Activated CD4-positive, alpha-beta T cell treated with anti-CD3 and anti-CD28 coated beads, Interleukin-2, amount 10 ng/mL, durations not matched to agents 24 days and 14 days (primary cell): ENCODE measurements at places on chromosomes 5 and 9. TPM values are rescaled to one million over a fixed set of nuclear protein-coding genes. Genes with fewer than 3 reads are reported as not detected.

NMUR2 gene
- total RNA-seq: not detected in 2 replicates

GRCh38 chr9:109245310-109245897, 75.5 kb downstream of the EPB41L4B start:
- no peak for DNase-seq

- DNase-seq: no peak
Observed at GRCh38 chr9:37146410-37146809, 26.0 kb downstream of the ZCCHC7 start.

DNA sequence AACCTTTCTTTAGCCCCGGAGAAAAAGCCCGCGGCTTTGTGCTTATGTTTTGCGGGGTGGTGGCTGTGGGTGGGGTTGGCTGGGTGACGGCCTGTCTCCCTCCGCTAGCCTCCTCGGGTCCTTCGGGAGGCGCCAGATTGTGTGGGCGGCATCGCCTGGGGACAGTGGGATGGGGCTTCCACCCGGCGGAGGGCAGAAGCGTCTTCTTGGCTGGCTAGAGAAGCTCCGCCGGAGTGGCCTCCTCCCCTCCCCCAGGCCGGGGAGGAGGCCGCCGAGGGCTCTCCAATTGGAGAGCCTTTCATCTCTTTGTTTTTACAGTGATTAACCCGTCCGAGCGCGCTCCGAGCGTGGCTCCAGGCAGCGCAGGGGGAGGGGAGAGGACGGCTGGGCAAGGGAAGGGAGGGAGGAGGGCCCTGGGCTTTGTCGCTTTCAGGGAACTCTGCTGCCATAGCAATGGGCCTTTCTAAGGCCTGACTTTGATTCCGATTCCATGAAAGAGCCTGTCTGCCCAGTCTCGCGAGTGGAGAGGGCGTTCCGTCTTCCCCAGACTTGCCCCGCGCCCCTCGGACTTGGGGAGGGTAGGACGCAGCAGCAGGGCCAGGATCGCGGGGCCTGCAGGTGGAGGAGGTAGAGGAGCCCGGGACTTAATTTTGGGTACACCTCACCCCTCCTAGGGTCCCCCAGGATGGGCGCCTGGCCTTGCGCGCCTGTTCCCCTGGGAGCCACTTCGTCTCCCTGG, 36.7 kb upstream of the TIFAB start:
- DNase-seq: no peak

GPR150 gene
- total RNA-seq: 0.33 and 0.56 TPM in 2 replicates

DNA sequence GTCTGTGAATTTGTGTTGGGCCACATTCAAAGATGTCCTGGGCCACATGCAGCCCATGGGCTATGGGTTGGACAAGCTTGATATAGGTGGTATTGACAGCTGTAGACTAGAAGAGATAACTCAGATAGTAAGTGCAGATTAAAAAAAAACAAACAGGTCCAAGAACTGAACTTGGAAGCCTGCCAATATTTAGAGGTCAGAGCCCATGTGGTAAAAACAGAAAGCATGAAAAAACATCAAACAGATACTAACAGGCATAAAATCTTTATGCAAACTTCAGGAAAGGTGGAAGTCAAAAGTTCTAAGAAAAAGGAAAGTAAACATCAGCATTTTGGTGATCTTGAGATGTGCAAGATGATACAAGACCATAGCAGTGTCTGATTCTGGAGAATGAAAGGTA, 155.1 kb upstream of the NR4A3 start:
- DNase-seq: peak; percentile 45

GRCh38 chr9:18622186-18622836, 148.4 kb downstream of the ADAMTSL1 start:
- no peak for DNase-seq

ARSI gene
- total RNA-seq: not detected in 2 replicates

DNA sequence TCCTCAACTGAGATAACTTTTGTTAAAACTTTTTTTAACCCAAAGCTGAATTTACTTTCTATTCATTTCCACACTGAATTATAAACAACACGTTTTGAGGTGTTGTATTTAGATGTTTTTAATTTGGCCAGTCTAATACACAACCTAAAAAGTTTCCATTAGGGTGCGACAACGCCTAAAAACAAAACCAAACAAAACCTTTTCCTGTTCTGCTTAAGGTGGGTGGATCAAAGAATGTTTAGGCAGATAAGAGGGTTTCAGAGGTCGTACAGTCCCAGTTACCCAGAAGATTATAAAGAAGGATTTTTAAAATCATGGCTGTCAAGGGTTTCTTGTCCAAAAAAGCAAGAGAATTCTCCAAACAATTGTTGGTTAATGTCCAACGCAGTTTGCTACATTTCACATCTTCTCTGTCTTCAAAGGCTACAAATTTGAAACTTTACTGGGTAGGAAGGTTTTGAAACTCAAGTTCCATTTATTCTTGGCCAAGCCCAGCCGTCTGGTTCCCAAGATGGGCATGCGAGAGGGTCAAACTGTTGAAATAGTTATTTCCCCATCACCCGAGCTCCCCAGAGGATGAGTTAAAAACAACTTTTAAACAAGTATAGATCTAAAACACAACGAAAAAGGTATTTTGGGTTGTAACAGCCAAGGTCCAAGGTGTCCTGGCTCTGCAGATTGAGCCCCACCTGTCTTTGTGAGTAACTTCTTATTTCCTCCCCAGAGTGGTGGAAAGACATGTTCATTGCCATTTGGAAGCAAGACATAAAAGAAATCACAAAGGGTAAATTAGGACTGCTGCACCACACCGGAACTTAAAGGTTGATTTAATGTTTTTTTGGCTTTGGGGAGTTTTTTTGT, 122.8 kb upstream of the MAP3K1 start:
- DNase-seq: peak; percentile 72

GRCh38 chr5:135053989-135054388, 20.0 kb upstream of the PITX1 start:
- no peak for DNase-seq

DNA sequence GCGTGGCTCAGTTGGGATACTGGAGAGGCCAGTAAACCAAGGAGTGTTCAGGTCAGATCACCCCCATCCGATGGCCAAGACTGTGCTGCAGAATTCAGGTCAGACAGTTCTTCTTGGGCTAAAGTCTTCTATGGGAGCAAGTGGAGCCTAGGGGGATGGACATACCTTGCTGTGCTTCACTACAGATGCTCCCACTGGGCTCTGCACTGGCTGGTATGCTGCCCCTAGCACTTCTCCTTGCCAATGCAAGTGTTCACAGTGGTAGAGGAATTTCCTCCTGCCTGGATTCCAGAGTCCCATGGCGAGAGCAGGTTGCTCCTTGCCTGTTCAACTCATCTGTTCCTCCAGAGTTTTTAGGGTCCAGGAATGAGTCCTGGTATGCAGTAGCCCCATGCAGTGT, 134.2 kb upstream of the EDIL3 start:
- DNase-seq: no peak

DNA sequence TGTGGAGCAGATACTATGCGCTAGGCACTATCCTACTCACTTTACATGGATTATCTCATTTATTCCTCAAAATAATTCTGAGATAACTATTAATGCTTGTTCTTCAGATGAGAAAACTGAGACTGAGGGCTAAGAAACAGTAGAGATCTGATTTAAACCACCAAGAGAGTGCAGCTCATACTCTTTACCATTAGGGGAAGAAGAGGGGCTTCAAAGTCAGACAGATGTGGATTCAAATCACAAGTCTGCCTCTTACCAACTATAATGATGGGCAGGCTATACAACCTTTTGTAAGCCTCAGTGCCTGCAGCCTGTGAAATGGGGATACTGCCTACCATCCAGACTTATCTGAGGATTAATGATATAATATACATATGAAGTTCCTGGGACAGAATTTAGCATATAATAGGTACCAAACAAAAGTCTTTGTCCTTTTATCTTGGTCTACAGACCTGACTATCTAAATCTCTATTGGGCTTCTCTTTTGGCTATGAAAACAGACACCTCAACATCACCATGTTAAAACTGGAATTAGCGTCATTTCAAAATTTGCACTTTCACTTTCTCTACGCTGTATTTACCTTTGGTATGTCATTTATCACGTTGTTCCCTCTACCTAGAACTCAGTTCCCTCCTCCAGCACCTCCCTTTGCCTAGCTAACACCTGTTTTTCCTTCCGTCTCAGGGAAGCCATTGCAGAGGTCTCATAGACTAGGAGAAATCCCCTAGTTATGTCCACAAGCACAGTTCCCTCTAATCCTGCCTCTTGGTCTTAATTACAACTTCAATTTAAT, 13.8 kb upstream of the TMEM267 start:
- DNase-seq: no peak

DNA sequence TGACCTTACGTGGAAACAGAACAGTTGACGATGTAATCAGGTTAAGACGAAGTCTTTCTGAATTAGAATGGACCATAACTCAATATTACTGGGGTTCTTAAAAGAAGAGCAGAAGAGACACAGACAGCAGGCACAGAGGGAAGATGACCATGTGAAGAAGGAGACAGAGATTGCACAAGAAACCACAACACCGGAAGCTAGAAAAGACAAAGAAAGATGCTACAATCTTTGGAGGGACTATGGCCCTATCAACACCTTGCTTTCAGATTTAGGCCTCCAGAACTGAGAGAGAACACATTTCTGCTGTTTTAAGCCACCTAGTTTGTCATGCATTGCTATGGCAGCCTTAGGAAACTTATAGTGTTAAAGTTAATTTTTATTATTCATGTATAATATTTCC, 27.1 kb downstream of the CDH9 start:
- no peak for DNase-seq

- DNase-seq: no peak
Observed at GRCh38 chr5:88743231-88743834, 139.7 kb downstream of the MEF2C start.

DNA sequence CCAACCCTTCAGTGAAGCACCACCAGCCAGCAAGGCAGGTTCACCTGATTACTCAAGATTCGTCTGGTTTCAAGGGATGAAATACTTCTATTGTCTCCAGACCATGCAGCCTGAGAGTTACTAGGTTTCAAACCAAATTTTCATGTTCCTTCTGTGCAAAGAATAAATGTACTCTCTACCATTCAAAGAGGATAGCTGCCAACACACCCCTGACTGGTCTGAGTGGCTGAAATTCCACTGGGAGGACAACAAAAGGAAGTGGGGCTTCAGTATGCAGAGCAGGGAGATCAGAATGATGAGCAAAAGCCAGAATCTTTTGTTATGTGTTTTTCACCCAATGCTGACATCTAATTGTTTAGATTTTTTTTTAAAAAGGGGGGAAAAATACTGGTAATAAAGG, 356.3 kb downstream of the BNC2 start:
- no peak for DNase-seq

GRCh38 chr9:19620326-19620725, 168.5 kb downstream of the SLC24A2 start:
- DNase-seq: no peak

GRCh38 chr5:132837868-132838267, 7.4 kb upstream of the SHROOM1 start:
- no peak for DNase-seq

DNA sequence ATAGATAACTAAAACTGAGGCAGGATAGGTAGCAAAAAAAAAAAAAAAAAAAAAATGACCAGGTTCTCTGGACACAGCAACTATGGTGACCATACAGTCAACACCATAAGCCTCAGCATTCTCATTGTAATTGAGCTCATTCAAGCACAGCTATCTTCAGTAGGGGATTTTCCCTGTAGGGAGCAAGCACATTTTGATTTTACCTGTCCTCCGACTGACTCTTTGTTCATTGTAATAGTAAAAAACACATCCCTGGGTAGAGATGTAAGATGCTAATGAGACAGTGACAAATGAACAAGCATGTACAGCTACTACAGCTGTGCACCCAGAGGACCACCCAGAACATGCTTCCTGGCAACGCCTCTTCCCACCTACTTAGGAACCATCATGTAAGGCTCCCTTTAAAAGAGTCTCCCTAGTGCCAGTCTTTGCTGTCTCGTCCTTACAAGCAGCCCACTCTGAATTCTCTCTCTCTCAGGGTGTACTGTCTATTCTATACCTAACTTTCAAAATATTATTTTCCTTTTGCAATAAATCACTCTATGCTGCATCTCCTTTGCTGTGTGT, 65.0 kb upstream of the FBXW11 start:
- DNase-seq: no peak

DNA sequence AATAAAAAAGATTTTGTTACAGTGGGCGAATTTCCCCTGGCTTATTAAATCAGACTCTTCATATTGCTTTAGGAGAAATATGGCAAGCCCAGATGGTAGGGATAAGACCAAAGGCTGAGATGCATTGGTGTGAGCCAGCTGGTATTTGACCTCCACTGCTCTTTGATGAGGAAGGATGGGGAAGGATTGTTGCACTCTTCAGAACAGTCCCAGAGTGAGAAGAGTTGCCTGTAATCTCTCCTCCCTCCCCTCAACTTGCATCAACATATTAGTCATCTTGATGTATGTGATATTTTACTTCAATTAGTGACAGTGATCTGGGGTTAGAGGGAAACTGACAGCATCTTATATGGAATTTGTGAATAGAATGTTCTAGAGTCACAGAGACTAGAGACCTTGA, 136.6 kb downstream of the ADAMTS12 start:
- DNase-seq: no peak

DNA sequence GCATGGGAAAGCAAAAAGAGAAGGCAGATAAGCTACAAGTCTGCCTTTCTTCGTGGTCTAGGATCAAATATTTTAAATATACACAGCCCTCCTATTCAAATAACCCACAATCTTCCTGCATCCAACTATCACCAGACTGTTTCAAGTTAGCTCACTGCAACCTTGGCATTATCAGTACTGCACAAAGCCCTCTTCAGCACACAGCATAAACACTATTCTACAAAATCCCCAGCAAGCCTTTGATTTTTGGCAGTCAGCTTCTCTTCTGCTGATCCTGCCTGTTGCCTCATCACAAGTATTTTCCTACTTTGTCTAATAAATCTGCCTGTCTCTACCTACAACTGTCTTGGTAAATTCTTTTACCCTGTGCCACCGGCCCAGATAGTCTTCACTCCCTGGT, 142.9 kb downstream of the COX7C start:
- no peak for DNase-seq

DNA sequence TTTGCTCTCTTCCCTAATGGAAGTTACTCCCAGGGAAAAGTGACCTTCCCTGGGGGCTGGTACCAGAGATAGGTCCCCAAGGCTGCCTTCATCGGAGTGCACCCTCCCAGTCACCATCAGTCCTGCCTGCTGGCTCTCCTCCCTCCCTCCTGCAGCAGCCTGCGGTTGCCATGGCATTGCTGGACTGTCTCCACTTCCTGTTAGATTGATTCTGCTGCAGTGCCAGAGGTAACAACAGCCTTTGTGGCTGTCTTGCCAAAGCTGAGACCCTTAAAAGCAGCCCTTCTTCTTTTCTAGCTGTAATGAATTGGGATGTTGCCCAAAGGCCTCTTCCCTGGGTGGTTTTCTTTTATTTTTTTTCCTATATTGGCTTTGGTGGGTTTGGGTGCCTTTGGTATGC, 78.1 kb upstream of the PRLR start:
- DNase-seq: no peak

- no peak for DNase-seq
Observed at GRCh38 chr5:66234241-66234640, 90.1 kb downstream of the SREK1 start.

GRCh38 chr5:131281133-131281867, 17.4 kb downstream of the CDC42SE2 start:
- DNase-seq: peak; percentile 85

AP3S1 gene
- 64.6 and 72.8 TPM in 2 replicates for total RNA-seq

CCL27 gene
- 0.52 and 0.70 TPM in 2 replicates for total RNA-seq

- no peak for DNase-seq
Observed at GRCh38 chr5:2863675-2864433, 112.4 kb upstream of the IRX2 start.
